ENCODE measurements at places on chromosomes 6 and 20.

DNA sequence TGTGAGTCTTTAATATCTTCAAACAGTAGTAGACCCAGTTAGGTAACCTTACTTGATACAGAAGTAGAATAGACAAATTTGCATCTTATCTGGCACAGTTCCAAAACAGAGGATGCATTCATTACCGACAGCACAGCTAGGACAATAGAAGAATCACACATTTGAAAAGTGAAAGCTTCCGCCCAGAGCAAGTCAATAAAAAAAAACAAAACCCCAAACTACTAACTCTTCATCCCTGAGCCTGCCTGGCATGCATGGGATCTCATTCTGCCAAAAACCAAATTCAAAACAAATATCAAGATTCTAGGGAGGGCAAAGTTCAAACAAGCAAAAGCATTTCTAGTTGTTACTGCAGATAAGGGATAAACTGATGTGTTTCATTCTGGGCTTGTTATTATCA lies 235.4 kb downstream of the BTBD9 start:
- no peak for DNase-seq

- no peak for DNase-seq
These were observed 331.5 kb downstream of the SAMD5 start for GRCh38 chr6:147839708-147840610.

GRCh38 chr20:40635971-40636370 lies 53.1 kb downstream of the MAFB start:
- no peak for DNase-seq

- no peak for DNase-seq
These were observed 112.2 kb downstream of the SULF2 start for GRCh38 chr20:47672886-47673670.

DNA sequence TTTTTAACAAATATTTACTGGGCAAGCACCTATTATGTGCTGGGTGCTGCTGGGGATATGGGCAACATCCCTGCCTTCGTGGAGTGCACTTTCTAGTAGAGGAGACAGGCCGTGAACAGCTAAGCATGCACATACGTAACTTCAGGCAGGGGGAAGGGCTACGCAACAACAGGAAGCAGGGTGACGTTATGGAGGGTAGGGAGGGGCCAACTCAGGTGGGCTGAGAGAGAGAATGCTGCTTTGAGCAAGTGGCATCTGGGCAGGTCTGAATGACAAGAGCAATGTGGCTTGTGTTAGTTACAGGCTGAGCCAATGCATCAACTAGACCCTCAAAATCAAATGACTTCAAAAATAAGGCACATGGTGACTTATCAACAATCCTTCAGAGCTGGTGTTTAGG lies 112.1 kb downstream of the CDC5L start:
- DNase-seq: no peak

DNA sequence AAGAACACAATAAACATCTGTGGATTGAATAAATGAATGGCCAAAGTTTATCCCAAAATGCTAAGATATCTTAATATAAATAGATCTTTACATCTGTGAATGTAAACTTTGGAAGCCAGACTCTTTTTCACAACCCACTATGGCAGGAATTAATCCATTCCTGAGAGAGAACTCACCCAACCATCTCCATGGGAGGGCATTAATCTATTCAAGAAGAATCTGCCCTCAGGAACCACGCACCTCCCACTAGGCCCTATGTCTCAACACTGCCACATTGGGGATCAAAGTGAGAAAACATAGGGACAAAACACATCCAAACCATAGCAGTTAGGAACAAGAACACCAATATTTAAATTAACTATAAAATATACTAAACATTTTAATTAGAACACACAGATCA lies 3.4 kb downstream of the UBE3D start:
- DNase-seq: no peak

DNA sequence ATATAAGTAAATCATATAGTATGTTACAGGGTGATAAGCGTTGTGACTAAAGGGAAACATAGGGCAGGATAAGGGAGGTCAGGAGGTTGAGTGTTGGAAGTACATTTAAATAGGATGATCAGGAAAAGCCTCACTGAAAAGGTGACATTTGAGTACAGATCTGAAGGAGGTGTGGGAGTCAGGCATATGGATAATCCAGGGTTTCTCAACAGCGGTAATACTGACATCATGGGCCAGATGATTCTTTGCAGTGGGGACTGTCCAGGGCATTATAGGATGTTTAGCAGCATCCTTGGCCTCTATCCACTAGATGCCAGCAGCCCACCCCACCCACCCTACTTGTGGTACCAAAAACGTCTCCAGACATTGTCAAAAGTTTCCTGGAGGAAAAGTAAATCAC lies 292.6 kb upstream of the PREP start:
- no peak for DNase-seq

DNA sequence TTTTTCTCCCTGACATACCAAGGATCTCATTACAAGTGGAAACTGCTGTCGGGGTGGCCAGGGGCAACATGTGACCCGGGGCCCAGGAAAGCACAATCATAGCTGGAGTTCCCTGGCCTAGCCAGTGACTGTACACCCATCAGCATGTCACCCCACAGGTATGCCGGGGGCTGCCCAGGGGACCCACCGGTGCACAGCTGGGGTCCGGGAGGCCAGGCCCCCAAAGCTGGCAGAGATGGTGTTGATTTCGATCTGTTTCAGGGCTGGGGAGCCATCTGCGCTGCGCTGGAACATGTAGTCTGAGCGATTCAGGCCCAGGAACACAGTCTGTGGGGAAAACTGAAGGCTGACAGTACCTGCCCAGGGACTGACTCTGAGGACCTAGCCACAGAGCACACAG lies 13.3 kb downstream of the GSS start:
- DNase-seq: no peak

DNA sequence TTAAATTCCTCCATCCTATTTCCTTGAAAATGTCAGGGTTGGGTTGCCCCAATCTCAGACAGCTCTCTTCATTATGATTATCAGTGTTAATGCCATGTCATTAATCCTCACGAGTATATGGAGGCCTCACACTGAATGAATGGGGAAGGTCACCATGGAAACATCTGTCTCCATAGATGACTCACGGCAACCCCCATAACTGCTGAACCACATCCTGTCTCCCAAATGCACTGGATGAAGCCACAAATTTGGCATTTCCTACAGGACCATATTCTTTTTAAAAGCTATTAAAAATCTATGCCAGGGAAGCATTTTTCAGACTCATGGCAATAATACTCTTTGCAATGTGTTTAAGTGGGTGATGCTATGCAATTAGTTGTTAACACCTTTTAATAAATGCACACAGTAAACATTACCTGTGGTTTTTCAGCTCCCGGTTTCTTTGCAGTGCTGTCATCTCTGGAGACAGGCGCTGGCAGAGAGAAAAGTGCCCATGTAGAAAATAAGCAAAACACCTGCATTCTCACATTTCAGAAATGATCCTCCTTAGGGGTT lies 80.1 kb upstream of the PTPRK start:
- DNase-seq: no peak

DNA sequence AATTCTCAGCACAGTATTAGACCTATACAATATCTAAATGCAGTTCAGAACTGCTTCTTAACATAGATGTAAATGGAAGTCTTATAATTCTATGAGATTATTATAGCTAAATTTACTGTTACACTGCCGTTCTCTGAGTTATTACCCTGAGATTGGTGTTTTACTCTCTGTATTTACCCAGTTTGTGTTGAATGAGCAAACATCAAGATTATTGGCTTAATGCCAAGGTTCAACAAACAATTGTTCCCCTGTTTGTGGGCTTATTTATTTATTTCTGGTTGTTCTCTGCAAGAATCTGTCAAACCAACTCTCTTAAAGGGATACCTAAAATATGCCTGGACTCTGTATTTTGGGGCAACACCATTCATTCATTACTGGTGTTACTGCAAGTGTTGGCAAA lies 5.2 kb upstream of the STMND1 start:
- DNase-seq: no peak

- DNase-seq: no peak
These were observed 6.4 kb downstream of the CUL9 start for GRCh38 chr6:43188426-43188825.

DNA sequence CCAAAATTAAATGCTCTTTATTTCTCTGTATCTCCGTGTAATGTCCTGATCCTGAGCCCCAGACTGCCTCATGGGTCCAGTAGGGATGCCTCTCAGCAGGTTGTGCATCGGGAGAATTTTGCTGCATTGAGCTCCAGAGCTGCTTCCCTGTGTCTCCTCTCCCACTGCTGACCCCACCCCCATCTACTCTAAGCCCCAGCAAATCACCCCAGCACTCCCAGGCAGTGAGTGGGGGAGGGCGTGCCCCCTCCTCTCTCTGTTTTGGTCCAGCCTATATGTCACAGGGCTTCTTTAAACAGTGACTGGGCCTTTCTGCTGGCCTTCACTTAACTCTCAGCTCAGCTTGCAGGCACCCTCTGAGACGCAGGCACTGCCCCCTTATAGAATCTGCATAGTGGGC lies 228.8 kb upstream of the QKI start:
- no peak for DNase-seq

DNA sequence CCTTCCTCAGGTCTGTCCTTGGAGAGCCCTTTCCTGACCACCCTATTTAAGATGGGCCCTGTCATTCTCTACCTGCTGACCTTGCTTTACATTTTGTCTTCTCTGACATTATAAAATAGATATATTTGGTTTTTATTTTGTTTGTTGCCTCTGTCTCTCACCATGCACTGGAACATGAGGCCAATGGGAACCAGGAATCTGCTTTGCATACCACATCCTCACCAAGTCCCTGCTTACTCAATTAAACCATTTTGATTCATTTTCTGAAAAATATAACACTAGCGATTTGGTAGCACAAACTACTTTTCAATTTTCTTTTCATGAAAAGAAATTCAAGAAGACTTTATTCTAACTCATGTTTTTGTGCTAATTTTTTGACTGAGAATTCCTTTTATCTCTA lies 32.8 kb upstream of the POPDC3 start:
- no peak for DNase-seq

- DNase-seq: no peak
These were observed 10.6 kb upstream of the TUBB2B start for GRCh38 chr6:3237761-3238662.

DNA sequence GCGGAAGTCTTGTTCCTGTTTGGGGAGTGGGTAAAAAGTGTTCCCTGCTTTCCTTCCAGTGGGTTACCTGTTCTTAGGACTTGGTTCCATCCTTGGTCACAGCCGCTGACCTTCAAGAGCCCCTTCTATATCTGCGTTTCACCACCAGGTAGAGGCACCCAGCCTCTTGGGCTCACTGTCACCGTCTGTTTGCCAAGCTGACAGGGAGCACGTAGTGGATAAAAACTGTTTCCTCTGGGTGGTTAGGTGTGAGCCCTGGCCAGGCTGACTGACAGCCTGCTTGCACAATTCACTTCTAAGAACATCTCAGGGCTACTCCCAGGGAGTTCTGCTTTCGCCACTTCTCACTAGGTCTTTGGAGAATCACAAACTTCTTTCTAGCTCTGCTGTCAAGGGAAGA lies 1.8 kb upstream of the JPH2 start:
- DNase-seq: no peak

DNA sequence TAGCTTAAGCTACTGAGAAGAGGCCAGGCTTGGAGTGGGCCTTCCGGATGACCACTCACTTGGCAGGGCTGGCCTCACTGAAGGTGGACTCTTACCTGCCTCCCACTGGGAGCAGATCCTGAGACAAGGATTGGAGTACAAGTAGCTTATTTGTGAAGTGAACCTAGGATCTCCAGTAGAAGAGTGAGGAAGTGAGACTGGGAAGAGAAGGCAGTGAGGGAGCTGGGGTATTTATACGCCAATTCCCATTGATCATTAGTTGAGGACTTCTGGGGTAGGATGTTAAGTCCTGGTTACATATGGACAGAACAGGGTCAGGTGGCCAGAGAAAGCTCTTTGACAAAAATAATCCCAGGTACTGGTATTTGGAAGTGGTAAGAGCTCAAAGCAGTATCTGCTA lies 32.3 kb upstream of the RNF24 start:
- DNase-seq: no peak

DNA sequence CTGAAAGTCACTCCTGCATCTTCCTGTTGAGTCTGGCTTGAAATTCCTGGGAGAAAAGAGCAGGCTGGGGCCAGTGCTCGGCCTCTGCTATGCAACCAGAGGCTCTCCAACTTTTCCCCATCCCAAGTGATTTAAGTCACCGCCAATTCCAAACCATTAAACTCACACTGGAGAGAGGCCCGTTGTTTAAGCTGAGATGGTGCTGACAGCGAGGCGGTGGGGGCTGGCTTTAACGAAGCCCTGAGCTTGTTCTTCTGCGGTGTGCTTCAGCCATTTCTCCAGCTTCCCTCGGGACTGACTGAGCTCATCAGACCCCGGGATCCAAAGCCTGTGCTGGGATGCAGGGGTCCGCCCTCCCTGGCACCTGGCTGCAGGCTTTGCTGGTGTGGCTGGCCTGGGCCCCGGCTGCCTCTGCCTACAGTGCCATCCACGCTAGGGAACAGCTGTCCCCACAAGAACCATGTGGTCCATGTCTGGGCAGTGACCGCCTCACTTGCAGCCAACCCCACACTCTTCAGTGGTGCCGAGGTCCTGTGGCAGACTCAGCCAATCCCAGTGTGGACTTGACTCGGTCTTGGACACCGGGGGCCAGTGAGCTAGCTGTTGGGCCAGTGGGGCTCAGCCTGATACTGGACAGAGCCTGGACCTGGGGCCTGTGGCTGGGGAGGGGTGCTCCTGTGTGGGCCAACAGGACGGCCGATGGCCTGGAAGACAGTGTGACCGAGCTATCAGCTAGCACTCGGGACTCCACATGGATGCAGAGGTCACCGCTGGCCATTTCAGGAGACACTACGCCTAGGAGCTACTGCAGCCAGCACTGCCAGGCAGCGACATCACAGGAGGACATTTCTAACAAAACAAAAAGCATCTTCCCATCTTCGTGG lies 21.2 kb downstream of the RAMACL start:
- no peak for DNase-seq

DNA sequence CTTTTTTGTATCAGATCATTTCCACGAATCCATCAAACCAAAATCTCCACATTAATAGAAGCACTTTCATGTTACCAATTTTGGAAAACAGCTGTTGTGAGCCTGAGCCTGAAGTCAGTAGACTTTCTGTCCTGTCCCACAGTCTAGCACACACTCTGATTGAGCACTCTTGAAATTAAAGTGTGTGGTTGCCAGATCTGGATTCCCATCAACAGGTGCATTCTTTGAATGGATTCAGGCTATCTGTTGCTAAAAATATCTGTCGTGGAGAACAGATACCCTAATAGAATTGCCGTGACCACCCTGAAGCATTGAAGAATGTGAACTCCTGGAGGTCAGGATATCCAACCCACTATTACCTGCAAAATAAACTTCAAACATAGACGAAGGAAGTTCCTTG lies 73.3 kb downstream of the TFAP2A start:
- no peak for DNase-seq

DNA sequence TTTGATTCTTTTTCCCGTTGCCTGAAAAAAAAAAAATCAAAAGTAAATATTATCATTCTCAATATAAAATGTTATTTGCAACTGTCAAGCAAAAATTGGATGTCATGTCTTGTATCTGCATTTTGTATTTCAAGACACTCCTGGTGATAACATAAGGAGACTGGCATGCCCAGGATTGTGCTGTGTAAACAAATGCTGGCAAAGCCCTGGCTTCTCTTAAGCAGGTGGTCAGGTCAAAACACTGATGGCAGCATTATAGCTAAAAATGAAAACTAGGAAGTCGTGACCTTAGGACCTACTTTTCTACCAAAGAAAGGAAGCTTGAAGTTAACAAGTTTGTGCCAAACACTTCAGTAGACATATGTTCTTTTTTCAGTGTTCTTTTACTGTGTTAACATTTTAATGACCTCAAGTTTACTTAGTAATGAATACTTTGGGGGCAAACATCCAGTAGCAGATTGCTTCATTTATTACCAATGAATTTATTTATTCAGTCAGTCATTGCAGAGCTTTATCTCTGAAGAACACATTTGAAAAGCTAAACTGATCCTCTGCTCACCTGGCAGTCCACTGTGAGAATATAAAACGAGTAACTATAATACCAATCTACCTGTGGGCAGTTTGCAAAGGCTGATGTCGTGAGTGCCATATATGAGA lies 243.1 kb upstream of the FLRT3 start:
- no peak for DNase-seq
